ENCODE measurements at places on chromosomes 16 and 17.

DNA sequence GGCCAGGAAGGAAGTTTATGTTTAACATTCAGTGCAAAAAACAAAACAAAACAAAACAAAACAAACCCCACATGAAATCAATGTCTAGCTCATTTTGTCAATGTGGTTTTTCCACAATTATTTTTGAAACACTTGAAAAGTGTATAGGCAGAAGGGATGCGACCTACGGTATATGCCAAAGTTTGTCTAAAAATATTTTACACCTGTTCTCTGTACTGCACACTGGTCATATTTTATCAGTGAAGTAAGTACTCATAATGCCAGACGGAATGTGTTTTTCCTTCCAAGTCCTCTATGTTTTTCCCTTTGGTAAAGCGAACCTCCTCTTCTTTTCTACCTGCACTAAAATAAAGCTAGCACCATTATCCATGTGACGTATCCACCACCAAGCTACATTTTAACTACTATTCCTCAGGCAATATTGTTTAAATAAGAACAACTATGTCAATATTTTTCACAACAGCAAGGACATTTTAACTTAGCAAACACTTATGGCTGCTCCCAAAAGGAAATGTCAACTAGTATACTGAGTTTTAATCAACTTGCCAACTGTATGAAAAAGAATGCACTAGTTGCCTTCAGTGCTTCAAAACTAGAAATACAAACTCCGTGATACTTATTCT, 10.3 kb downstream of the TOB1 start:
- DNase-seq: no peak
- no peak overlapping the region for H3K4me3 ChIP-seq
- H3K27ac ChIP-seq: no peak overlapping the region
- H3K27me3 ChIP-seq: no peaks in the 10 kb centered on the region
- H3K4me1 ChIP-seq: peaks cover 14% of the 10 kb centered on the region
- H3K36me3 ChIP-seq: peaks cover under 1% of the 10 kb centered on the region

DNA sequence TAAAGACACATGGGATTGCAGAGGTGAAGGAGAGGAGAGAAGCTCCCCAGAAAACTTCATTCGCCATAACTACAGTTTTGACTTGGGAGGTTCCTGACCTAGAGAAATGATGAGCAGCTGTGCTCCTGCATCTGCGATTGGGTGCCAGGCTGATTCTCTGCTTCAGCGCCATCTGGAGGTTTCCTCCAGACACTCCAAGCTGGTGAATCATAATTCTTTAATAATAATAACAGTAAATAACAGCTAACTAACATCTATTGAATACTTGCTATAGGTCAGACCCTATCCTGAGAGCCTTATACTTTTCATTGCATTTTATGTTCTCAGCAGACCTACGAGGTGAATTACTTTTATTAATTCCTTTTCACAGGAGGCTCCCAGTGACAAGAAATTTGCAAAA, 575.8 kb downstream of the TOX3 start:
- no peak overlapping the region for H3K4me3 ChIP-seq
- H3K27ac ChIP-seq: no peak overlapping the region
- H3K36me3 ChIP-seq: no peaks in the 10 kb centered on the region
- no peaks in the 10 kb centered on the region for H3K4me1 ChIP-seq
- H3K27me3 ChIP-seq: no peaks in the 10 kb centered on the region

DNA sequence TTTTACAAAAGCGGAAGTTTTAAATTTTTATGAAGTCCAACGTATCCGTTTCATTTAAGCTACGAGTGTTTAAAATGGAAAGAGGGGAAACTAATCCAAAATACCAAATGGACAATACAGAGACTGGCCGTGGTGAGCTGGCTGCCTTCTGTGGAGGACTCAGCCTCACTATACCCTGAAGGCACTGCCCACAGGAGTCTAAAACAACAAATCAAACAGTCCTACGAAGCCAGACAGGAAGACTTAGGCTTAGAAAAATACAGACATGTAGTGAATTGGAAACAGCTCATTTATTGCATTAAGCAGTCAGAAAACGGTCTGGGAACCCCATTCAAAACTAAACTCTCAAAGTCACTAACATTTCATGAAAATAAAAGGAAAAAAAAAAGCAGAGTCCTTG, 75.1 kb downstream of the CYTH1 start:
- peaks cover 78% of the 10 kb centered on the region for H3K36me3 ChIP-seq
- H3K27me3 ChIP-seq: no peaks in the 10 kb centered on the region
- H3K27ac ChIP-seq: peak overlapping the region; percentile 84
- no peak for DNase-seq
- H3K4me3 ChIP-seq: no peak overlapping the region

GRCh38 chr17:45127548-45128300, 4.6 kb downstream of the PLCD3 start:
- H3K27me3 ChIP-seq: peaks cover 4% of the 10 kb centered on the region
- H3K27ac ChIP-seq: no peak overlapping the region
- H3K4me1 ChIP-seq: peaks cover 1% of the 10 kb centered on the region
- no peak for DNase-seq
- H3K36me3 ChIP-seq: no peaks in the 10 kb centered on the region
- H3K4me3 ChIP-seq: no peak overlapping the region

GRCh38 chr17:2004435-2004952, 20.6 kb downstream of the RTN4RL1 start:
- no peak overlapping the region for H3K4me3 ChIP-seq
- no peak for DNase-seq
- H3K27me3 ChIP-seq: peaks cover 12% of the 10 kb centered on the region
- no peak overlapping the region for H3K27ac ChIP-seq
- no peaks in the 10 kb centered on the region for H3K4me1 ChIP-seq
- H3K36me3 ChIP-seq: no peaks in the 10 kb centered on the region

GRCh38 chr17:6710317-6710716, 2.9 kb downstream of the SLC13A5 start:
- peaks cover 22% of the 10 kb centered on the region for H3K4me1 ChIP-seq
- H3K27me3 ChIP-seq: peaks cover 52% of the 10 kb centered on the region
- no peaks in the 10 kb centered on the region for H3K36me3 ChIP-seq
- H3K27ac ChIP-seq: no peak overlapping the region

DNA sequence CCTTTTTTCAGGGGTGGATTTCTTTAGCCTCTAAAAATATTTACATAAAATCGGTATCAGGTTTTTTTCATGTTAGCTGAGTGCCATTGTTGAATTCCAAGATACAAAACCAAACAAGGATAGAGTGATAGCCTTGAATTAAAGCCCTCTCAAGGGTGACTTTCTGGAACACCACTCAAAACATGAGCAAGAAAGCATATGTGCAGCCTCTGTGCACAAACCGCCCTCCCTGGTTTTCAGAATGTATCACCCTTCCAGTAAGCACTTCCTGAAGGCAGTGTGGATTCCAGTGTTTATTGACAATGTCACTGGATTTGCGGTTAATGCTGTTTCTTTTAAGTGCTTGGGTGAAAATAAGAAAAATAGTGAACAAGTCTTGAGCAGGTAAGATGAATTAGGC, 597.7 kb downstream of the TMEM114 start:
- H3K36me3 ChIP-seq: no peaks in the 10 kb centered on the region
- no peak overlapping the region for H3K4me3 ChIP-seq
- H3K4me1 ChIP-seq: no peaks in the 10 kb centered on the region
- no peaks in the 10 kb centered on the region for H3K27me3 ChIP-seq

DNA sequence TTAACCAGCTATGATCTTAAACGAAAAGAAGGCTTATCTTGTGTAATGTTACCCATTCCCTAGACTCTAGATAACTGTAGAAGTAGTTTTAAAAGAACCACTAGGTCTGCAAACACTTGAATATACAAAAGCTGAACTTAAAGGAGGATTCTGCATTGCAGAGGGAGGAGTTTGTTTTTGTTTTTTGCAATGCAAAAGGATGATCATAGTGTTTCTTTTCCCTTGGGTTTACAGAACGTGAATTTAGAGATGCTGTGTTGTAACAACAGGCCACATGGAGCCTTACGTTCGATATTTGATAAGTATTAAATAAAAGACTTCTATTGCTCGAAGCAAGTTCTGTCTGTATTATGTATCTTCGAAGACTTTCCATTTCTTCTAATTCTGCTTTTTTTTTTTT, 77.6 kb downstream of the CHD9 start:
- no peaks in the 10 kb centered on the region for H3K27me3 ChIP-seq
- peak overlapping the region; percentile 56 for H3K27ac ChIP-seq
- peak overlapping the region; percentile 90 for H3K4me3 ChIP-seq
- peaks cover 3% of the 10 kb centered on the region for H3K36me3 ChIP-seq

DNA sequence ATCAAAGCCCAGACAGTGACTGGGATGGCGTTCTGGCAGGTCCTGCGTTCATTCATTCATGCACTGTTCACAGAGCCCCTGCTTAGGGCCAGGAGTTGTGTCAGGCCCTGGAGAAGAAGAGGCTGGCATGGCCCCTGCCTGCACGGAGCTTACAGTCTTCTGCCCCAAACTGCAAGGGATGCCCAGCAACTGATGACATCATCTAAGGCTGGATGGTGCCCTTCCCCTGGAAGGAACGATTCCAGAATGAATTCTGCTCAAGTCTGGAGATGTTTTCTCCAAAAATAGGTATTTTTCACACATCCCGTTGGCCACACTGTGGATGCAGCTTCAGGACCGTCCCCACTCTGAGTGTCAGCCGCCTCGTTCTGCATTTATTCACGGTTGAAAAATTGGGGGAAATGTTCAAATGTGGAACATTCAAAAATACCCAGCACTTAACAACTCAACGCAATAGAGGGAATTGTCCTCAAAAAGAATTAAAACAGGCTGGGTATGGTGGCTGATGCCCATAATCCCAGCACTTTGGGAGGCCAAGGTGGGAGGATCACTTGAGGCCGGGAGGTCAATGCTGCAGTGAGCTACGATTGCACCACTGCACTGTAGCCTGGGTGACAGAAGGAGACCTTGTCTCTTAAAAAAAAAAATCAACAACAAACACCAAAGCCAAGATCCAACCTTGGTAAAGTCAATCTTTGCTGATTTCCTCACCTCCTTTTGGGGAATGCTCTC, 23.8 kb upstream of the CACNG5 start:
- peaks cover 1% of the 10 kb centered on the region for H3K4me1 ChIP-seq
- H3K27ac ChIP-seq: no peak overlapping the region
- H3K27me3 ChIP-seq: peaks cover 21% of the 10 kb centered on the region
- no peak for DNase-seq
- no peak overlapping the region for H3K4me3 ChIP-seq
- H3K36me3 ChIP-seq: no peaks in the 10 kb centered on the region

DNA sequence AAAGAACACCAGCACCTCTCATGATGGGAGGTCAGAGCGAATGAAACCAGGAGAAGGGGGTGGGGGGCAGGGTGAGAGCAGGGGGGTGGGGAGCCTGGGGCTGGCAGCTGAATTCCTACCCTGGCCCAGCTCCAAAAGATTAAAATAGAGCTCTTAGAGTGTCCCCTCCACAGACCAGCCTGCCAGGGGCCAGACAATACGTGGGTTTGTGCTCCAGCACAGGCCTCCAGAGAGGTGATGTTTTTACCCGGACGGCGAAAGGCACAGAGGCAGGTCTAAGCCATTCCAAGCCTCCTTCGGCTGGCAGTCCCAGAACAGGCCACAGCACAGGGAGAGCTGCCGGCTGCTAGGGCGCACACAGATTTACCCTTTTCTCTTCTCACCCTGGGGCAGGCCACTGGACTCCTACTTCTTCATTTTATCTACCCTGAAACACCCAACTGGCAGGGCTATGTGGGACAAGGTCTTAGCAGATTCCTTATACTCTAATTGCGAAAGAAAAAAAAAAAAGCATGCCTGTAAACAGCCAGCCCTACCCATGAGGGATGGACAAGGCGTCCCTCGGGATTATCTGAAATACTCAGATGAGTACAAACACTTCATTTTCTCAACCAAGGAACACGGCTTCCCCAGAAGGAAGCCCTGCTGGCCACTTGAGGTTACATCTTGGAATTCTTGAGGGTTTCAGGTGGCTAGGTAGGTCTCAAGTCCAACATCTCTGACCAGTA, 71.9 kb upstream of the NOG start:
- H3K4me1 ChIP-seq: no peaks in the 10 kb centered on the region
- no peak overlapping the region for H3K4me3 ChIP-seq
- DNase-seq: no peak
- H3K27me3 ChIP-seq: peaks cover 6% of the 10 kb centered on the region

DNA sequence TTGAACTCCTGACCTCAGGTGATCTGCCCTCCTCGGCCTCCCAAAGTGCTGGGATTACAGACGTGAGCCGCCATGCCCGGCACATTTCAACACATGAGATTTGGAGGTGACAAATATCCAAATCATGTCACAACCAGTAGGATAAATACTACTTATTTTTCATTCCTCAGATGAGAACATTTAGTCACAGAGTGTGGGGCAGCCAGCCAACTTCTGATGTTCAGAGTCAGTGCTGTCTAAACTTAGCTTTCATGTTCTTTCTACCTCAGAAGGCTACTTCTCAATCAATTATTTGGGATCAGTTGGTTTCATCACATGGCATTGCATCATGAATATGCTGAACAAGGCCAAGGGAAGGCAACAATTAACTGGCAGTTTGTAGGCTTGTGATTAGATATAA, 134.5 kb downstream of the CDH13 start:
- H3K27ac ChIP-seq: no peak overlapping the region
- DNase-seq: no peak
- peaks cover 5% of the 10 kb centered on the region for H3K27me3 ChIP-seq
- H3K4me1 ChIP-seq: peaks cover 18% of the 10 kb centered on the region
- H3K36me3 ChIP-seq: no peaks in the 10 kb centered on the region

DNA sequence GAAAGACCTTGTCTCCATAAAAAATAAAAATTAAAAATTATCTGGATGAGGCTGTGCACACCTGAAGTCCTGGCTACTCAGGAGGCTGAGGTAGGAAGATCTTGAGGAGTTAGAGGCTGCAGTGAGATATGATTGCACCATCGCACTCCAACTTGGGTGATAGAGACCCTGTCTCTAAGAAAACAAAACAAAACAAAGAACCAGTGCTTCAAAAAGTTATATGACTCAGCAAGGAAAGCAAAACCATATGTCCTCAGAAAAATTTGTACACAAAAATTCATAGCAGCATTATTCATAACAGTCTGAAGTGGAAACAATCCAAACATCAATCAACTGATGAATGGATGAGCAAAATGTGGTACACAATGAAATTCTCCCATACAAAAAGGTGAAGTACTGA, 48.9 kb downstream of the SLFN5 start:
- peaks cover 11% of the 10 kb centered on the region for H3K4me1 ChIP-seq
- H3K27me3 ChIP-seq: peaks cover 9% of the 10 kb centered on the region
- no peak overlapping the region for H3K27ac ChIP-seq
- H3K4me3 ChIP-seq: no peak overlapping the region

- H3K4me1 ChIP-seq: no peaks in the 10 kb centered on the region
- H3K36me3 ChIP-seq: no peaks in the 10 kb centered on the region
- no peak overlapping the region for H3K27ac ChIP-seq
- H3K27me3 ChIP-seq: no peaks in the 10 kb centered on the region
These were observed 931.9 kb upstream of the SOX9 start for GRCh38 chr17:71188811-71189492.

Measured in activated B cell treated with CpG ODN at 0.5 μM for 24 hours (primary cell).